ENCODE measurements at places on chromosomes 5 and 9.

DNA sequence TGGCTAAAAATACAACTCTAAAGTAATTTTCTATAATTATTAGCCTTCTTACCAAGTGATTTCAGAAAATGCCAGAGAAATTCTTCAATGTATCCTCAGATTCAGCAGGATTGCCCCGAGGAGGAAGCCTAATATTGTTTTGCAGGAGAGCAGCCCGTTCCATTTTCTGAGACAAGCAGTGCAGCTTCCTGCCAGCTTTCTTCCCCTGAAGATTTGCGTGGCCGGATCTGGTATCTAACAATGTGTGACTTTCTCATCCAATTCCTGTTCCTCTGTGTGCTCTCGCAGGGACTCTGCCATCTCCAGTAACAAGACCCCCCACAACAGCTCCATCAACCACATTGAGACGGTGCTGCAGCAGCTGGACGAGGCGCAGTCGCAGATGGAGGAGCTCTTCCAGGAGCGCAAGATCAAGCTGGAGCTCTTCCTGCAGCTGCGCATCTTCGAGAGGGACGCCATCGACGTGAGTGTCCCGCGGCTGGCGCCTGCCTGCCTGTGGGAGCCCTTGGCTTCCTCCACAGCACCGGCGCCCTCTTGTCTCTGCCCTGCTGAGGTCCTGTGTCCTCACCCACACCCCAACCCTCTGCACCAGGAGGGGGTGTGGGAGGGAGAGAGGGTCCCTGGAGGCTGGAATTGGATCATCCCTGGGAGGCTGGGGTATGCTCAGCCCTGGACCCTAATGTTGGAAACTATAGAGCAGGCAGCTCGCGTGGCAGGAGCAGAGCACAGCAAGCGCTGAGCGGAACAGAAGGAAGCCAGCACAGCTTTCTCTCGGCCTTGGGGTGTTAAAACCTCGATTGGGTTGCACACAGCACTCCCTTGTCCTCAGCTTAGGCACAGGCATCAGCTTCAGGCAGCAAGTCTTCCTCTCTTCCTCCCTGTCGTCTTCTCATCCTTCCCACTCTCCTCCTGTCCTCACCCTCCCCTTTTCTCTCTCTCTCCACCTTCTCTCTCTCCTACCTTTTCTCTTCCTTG, 216.2 kb downstream of the TRIO start:
- DNase-seq, result no peak

- DNase-seq, result peak; percentile 17
Measured at GRCh38 chr9:122463828-122464632, 13.7 kb downstream of the OR1J1 start.

DNA sequence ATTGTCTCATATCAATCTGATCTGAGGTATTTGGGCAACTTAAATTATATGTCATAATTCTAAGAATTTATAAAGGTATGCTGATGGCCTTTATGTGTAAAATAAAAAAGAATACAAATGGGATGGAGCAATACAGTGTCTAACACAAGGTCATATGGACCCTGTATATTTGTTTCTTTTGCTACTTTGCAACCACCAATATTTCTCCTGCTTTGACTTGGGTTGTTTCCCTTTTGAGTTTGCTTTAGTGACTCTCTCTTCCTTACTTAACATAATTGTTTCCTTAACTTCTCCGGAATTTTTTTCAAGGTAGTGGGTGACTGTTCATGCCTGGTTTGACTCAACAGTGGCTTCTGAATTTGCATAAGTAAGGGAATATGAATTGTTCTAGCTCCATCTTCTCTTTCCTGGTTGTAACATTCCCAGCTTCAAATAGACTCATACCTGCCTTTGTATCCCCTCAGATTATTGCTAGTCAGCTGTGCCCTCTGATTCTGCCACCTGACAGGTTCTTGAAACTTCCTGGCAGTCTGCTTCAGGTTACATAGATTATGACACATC, 30.2 kb upstream of the ANXA1 start:
- no peak for DNase-seq

- DNase-seq, result no peak
Measured at GRCh38 chr5:74957029-74957784, 91.0 kb upstream of the FAM169A start.

GRCh38 chr5:41921166-41921565, 3.9 kb upstream of the FBXO4 start:
- no peak for DNase-seq

- no peak for DNase-seq
Measured at GRCh38 chr5:74623748-74624408, 16.6 kb downstream of the ENC1 start.

DNA sequence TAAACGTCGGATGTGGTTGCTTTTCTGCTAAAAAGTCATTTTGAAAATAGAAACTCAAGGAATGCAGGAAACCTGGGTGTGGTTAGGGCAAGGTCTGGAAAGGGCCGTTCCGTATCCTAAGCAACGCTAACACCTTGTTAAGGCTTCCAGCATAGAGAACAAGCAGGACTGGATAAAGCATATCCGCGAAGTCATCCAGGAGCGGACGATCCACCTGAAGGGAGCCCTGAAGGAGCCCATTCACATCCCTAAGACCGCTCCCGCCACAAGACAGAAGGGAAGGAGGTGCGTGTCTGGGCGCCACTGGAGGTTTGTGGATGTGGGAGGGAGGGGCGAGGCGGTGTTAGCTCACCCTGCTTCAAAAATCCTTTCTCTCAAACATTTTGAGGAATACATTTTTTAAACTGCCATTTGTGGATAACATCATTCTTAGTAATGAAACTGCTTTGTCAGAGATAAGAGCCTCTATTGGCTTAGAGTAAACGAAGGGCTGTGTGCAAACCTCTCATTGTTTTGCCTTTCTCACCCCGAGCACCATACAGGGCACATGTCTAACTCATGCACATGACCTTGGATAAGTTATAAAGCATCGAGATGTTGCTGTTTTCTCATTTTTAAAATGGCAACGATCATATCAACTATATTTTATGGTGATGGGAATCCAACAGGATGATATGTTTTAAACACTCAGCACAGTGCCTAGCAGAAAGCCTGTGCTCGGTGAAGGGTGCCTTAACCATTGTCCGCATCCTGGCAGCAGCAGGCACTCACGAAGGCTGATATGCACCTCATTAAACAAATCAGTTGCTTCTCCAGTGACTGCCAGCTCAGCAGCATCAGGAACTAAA, 175.7 kb upstream of the OTULINL start:
- no peak for DNase-seq

GRCh38 chr5:107863125-107863524, 192.4 kb upstream of the EFNA5 start:
- DNase-seq, result no peak

DNA sequence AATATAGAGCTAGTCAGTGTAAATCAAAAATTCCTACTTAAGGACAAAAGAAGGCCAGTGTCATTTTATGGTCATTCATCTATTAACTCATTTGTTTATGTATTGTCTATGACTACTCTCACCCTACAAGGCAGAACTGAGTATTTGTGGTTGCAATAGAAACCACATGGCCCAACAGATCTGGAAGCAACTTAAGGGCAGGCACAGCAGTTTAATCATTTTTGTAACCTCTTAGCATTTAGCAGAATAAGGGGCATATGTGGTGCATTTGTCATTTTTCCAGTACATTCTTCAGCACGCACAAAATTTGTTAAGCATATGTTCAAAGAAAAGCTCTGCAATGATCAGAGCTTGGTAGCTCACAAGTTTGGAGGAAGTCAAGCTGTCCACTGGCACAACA, 1.1 kb downstream of the FKBP15 start:
- no peak for DNase-seq

GRCh38 chr9:123318202-123318601, 37.8 kb upstream of the CRB2 start:
- no peak for DNase-seq

GRCh38 chr5:158759283-158759682, 340.4 kb downstream of the EBF1 start:
- no peak for DNase-seq

DNA sequence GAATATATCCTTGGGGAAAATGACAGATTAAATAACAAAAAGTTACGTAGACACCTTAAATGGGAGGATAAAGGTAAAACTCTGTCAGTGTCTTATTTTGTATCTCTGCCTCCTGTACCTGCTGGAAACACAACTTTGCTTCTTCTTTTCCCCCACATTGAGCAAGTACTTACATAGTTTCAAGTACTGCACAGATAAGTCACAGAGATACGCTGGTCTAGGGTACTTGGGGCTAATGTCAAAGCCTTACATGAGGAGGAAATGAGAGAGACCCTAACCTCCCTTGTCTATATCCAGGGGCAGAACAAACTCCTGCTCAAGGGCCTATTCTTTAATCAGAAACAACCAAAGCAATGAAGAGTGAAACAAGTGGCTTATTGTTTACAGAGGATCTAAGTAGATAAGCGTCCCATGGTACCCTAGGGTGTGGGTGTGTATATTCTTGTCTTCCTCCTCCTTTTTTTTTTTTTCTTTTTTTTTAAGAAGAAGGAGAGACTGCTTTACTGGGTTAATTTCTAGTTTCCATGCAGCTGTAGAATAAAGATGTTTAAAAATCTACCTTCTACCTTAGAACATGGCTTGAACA, 43.1 kb downstream of the ELL2 start:
- no peak for DNase-seq

DNA sequence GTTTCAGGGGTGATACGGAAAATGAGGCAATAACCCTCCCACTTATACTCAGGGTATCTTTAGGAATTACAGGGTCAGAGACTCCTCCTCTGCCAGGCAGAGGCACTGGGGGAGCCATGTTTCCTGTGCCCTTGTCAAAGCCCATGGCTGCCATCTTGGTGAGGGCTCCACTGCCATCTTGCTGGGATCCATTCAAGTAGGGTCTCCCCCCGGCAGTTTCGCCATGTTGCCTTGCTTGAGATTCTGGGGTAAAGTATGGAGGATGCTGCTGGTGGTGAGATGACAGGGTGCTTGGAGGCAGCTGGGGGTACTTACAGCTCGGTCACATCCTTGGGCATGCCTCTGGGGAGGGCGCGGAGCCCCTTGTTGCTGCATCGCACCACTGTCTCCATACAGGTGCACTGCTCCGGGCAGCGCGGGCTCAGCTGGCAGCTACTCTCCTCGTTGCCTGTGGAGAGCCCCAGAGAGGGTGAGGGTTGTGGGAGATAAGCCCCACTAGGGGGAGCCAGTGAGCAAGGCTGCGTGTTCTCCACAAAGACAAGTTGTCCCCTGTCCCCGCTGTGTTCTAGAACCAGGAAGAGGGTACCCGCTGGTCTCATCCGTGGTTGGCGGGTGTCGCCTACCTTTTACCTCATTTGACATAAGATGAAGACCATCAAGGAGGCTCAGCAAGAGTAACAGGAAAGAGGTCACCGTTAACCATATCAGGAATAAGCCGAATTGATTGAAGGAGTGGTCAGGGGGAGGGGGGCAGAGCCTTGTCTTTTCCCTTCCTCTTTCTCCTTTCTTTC, 169.0 kb upstream of the PANK3 start:
- DNase-seq, result peak; percentile 34

- DNase-seq, result no peak
Measured at GRCh38 chr5:111856876-111857466, 100.0 kb upstream of the NREP start.

GRCh38 chr5:39164529-39165402, 54.6 kb downstream of the FYB1 start:
- peak; percentile 40 for DNase-seq

- no peak for DNase-seq
Measured at GRCh38 chr9:71812385-71812784, 44.1 kb upstream of the CEMIP2 start.

DNA sequence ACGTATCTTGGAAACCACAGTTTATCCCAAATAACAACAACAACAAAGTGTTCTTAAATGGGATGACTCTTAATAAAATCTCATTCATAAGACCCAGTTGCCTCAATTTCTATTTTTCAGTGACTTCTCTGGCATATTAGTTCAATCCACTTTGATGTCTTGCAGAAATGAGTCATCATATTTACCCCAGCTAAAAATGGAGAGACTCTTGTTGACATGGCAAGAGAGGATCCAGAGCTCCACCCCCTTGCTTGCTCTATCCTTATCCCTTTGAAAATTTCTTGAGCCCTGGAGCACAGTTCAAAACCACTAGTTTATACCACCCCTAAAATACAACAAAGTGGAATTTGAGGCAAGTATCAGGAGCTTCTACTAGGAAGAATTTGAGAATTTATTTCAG, 20.8 kb downstream of the VCAN start:
- no peak for DNase-seq

GRCh38 chr5:126849101-126849678, 72.3 kb downstream of the LMNB1 start:
- DNase-seq, result no peak

GRCh38 chr5:149593370-149593769, 12.1 kb downstream of the ARHGEF37 start:
- no peak for DNase-seq

DNA sequence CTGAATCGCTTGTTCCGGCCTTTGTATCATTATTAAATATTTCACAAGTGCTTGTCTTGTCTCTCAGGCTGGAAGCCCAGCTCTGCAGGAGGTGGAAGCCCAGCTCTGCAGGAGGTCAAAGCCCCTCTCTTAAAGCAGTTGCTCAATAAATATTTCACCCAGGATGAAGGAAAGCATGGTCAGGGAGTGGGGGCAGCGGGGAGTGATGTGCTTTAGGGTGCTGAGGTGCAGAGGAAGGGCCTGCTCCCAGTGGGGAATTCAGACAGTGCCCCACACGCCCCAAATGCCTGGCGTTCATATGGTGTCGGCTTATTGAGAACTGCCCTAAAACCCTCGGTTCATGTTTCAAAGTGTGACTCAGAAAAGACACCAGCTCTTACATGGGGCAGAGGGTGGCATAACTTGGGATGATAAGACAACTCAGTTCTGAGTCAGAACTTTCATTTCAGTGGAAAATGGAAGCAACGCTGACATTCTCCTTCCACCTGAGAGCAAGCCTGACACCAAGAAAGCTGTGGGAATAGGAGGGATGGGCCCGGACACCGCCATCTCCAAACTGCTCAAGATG, 114.3 kb upstream of the DAP start:
- no peak for DNase-seq

GRCh38 chr5:55222092-55222984, 4.8 kb downstream of the MCIDAS start:
- DNase-seq, result no peak

- peak; percentile 79 for DNase-seq
Measured at GRCh38 chr5:122845229-122846050, at the start of gene SNX24. TSS of gene SNX24 (plus strand) at chr5:122845613. CDS start at chr5:122845634, 21 bp downstream.

- DNase-seq, result no peak
Measured at GRCh38 chr5:164680812-164681520, 1175.5 kb downstream of the MAT2B start.

GRCh38 chr9:136618580-136619547, 43.9 kb upstream of the EGFL7 start:
- no peak for DNase-seq

All from CD4-positive, alpha-beta T cell treated with Interleukin-17A for 4 hours (primary cell).